ENCODE measurements at places on chromosomes 2 and 18.
A peak's percentile ranks its signal among the peaks of the same experiment; 100 is the strongest.

GRCh38 chr2:26745609-26746327, 18.3 kb upstream of the SLC35F6 start:
- peak; percentile 40 for DNase-seq

DNA sequence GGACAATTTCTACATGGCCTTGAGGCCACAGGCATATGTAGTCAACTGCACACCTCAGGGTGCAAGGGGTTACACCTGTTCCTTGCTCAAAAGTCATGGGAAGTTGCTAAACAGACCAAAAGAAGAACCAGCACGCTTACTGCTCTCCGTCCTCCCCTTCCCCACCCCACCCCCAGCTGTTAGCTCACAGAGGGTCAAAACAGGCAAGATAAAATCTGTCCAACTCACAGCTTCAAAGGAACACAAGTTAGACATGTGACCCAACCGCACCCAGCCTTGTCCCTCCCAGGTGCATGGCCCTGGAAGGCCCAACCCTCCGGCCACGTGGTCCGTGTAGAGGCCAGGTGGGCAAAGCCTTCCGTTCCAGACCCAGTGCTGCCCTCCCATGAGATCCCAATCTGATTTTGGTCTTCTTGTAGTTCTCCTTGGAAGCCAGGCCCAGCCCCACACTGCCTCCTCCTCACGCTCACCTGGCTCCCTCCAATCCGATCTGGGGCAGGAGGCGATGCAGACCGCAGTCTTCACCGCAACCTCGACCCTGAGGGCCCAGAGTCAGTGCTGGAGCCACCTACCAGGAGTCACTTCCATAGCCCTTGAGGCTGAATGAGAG, 14.5 kb upstream of the ASPRV1 start:
- DNase-seq: no peak

GRCh38 chr2:96679848-96680247, 37.3 kb downstream of the FER1L5 start:
- no peak for DNase-seq

- no peak for DNase-seq
Measured at GRCh38 chr2:229348128-229348527, 77.0 kb upstream of the PID1 start.

- DNase-seq: no peak
Measured at GRCh38 chr2:71888751-71889445, 258.8 kb downstream of the CYP26B1 start.

Data from NCI-H446 treated with DMSO at 0.1 percent for 48 hours (cell line).